Neural crest cell (in vitro differentiated cells): ENCODE measurements at places on chromosomes 2 and 18.

GRCh38 chr2:216536734-216537210 lies 38.1 kb downstream of the RPL37A start:
- DNase-seq: no peak

DNA sequence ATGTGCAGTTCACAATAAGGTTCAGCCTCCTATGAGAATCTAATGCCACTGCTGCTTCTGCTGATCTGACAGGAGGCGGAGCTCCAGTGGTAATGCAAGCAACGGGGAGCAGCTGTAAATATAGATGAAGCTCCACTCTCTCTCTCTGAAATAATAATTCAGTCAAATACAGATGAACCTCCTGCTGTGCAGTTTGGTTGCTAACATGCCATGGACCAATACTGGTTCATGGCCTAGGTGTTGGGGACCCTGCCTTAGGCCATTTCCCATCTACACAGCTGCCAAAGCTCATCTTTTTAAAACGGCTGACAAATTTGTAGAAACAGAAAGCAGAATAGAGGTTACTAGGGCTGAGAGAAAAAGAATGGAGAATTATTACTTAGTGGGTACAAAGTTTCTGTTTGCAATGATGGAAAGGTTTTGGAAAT lies 10.7 kb upstream of the HNRNPA3 start:
- no peak for DNase-seq

GRCh38 chr18:69936191-69936558 lies 11.5 kb downstream of the CD226 start:
- no peak for DNase-seq

- no peak for DNase-seq
These were observed 722 bp downstream of the MAP4K4 start for GRCh38 chr2:101698014-101698843.

DNA sequence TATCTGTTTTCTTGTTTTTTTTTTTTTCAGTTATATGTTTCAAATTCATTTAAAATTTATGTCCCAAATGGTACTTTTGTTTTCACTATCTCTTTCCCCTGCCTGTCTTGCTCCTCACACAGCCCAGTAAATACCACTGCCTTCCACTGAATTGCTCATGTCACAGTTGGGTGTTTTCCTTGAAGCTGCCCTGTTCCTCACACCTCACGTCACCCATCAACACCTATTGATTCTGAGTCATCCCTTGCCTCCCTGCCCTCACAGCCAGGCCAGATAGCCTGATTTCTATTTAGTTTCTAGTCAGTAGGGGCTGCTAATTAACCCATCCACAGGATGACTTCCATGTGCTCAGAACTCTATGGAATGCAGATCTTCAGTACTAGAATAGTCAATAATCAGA lies 25.3 kb downstream of the FSHR start:
- no peak for DNase-seq

DNA sequence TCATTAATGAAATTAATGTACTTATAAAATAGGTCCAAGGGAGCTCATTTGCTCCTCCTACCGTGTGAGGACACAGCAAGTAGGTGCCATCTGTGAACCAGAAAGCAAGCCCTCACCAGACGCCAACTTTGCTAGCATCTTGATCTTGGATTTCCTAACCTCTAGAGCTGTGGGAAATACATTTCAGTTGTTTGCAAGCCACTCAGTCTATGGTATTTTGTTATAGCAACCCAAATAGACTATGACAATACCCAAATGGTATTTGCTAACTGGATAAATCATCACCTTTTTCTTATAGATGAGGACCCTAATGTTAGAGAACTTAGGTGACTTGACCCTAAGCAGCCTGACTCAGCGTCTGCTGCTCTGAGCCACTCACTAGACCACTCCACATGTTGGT lies 379.6 kb downstream of the HRH4 start:
- DNase-seq: no peak

GRCh38 chr18:42196651-42197050 lies 241.6 kb downstream of the PIK3C3 start:
- DNase-seq: no peak

- DNase-seq: no peak
These were observed 61.0 kb downstream of the LPIN1 start for GRCh38 chr2:11807156-11808015.

- no peak for DNase-seq
These were observed at the start of gene MSTN for GRCh38 chr2:190062601-190063000. Gene MSTN (minus strand): TSS chr2:190062729. CDS start chr2:190062596, 133 bp downstream.
